ENCODE measurements at places on chromosomes 6 and 20. TPM values are rescaled to one million over a fixed set of nuclear protein-coding genes. Genes with fewer than 3 reads are reported as not detected.

TPX2 gene
- 0.20 TPM for total RNA-seq

DNA sequence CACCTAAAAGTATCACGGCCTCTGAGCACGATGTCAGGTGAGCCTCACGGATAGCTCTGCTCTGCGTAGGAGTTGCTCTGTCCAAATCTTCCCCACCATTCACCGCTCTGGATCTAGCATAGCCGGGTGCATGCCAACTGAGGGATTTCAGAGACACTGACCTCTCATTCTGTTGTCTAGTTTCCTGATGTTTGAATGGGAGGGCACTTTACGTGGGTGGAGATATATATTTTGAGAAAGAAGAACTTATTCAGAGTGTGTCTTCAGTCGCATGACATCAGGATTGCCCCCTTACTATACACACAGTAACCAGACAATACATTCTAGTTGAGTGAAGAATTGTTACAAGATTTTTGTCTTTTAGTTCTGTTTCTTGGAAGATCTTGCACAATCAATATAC lies 96.5 kb upstream of the CITED2 start:
- DNase-seq = no peak

DNA sequence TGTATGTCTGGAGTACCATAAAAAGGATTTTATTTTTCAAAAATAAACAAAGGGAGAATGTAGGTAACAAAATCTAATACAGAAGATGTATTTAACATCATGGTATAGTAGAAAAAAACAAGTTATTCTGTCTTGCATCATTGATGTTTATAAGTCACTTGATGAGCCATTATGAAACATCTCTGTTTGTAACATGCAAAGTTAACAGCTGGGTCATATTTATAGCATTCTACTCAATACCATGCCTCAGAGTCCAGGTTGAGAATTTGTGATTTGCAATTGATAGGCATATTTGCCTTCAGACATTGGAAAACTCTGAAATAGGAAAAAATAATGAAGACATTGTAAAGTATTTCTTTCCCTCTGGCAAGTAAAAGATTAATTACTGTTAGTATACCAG lies 52.3 kb upstream of the IL20RA start:
- no peak for DNase-seq

DNA sequence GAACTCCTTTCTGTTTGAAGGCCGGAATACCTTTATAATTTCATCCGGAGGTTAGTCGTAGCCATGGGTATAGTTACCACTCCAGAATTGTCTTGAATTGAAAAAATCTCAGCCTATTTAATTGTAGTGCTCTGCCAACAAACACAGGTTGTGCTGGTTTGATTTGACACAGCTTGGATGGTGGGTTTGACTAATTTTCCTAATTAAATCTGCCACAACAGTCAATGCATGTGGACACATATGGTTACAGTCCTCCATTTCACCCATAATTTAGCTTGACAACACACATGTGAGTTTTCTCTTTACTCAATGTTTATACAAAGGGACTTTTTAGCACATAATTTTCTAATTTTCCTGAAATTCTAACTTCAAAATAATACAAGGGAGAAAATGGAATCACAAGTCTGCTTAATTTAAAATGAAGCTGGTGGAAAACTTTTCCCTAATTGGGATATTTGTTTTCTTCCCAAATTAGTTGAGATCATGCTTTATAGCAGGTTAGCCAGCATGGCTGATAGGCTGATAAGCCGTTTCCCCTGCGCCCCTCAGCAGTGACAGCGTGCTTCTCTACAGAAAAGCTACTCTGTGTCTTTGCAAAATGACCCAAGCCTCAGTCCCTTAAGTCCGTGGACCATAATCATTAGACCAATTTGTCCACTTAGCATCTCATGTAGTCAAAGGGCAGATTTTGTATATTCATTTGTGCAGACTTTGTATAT lies 463.5 kb upstream of the FLRT3 start:
- DNase-seq = no peak

- DNase-seq = no peak
Observed at GRCh38 chr20:31678389-31679356, 41.0 kb downstream of the COX4I2 start.

TMEM14A gene
- 13.2 TPM for total RNA-seq

DNA sequence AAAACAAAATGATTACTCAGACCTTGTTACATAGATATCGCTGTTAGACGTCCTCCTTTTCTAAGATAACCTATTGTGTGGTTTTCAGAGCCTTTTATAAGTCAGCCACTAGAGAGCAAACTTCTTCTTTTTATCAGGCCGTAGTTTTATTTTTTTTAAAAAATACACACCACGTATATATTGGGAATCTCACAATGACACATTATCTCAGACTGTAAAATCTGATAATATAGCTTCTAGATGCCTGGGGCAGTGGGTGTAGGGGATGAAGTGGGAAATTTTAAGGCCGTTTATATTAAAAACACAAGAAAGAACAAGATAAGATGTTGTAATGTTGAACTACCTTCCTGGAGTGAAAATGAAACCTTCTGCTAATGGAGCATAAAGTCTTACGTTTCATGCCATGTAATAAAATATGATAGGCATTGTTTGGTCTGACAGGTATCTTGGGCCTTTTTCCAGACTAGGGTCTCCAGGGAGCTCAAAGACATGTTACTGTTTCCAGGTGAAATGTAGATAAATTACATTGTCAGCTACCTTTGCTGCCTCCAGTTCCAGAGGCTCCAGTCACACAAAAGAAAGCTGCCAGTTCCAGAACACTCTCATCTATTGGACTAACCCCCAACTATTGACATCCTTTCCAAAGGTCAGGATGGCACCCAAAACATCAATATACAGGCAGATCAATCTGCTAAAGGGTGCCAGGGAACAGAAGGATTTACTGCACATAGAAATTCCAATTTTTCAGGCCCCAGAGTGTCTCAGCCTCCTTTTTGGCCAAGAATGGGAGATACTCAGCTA lies 130.2 kb upstream of the AKIRIN2 start:
- DNase-seq = no peak

TAF8 gene
- 21.9 TPM for total RNA-seq

DNA sequence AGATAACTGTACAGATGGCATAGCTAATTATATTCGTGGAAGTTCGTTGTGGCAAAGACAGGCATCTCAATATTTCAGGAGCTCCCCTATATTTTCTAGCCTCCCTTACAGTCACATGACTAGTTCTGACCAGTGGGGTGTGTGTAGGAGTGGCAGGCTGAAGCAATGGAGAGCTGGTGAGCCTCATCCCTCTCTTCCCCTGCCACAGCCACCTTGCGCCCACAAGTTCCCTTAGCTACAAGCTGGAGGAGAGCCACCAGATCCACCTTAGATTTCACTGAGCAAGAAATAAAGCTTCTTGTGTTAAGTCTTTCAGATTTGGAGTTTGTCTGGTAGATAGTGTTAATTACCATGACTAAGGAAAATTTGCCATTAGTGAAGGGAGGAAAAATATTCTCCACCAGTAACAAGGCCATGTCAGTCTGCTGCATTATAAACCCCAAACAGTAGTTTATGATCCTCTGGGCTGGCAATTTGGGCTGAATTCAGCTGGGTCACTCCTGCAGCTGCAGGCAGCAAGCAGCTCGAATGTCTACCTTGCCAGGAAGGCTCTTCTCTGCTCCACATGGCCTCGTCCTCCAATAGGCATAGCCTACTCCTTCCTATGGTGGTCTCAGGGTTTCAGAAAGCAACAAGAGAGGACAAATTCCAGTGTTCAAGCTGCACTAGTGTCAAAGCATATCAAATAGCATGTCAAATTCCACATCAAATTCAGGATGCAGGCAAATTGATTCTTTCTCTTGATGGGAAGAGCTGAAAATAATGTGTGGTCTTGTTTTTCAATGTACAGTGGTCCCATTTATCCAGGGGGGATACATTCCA lies 7.4 kb upstream of the RBCK1 start:
- DNase-seq = no peak

- no peak for DNase-seq
Observed at GRCh38 chr20:38806855-38807655, 1.6 kb downstream of the PPP1R16B start.

- DNase-seq = no peak
Observed at GRCh38 chr6:134358320-134358719, 40.4 kb upstream of the SGK1 start.

KATNA1 gene
- total RNA-seq = 11.2 TPM

DNA sequence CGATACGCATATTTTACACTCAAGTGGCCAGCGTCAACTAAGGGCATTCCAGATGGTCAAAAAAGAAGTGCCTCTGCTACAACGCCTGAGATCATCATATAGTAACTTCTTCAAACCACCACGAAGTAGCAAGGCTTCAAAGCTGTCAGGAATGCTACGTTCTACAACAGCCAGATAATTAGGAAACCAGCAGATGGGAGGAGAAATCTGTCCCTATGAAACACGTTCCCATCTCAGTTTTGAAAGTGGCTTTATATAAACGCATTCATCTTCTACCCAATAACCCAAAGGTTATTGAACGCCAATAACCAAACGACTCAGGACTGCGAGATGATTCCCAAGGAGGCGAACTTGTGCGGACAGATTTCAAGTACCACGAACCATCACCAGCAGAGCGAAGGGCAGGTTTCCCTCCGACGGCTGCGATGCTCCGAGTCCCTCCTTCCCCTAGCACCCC lies 1.2 kb downstream of the ABHD12 start:
- DNase-seq = no peak

DNA sequence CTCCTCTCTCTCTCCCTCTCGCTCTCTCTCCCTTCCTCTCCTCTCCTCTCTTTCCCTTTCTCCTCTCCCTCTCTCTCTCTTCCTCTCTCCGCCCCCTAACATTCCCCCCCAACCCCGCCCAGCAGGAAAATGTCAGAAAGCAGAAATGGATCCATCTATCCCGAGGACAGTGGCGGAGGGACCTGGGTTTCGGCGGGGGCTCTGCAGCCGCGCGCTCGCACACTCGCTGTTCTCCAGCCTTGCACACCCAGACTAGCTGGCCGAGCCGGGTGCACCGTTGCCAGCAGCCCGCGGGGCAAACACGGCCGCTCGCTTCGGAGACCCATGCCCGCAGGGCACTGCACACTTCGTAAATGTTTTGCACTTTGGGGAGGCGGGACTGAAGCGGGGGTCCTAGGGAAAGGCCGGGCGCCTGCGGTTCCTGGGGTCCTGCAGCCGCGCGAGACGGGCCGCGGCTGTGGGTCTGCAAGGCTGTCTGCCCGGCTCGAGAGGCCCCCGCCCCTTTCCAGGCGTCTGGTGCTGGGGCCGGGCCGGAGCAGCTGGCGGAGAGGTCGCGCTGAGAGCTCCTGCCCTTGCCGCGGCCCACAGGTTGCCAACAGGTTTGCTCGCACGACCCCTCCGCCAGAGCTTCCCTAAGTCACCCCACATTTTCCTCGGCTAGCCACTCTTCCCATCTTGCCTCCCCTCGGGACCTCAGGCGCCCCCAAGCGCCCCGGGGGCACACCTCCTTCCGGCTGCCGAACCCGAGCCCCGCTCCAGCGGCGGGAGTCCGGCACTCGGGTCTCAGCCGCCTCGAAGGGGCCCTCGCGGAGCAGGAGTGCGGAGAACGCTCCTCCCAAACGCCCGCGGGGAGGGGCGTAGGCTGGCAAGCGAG lies 818 bp upstream of the MDGA1 start:
- DNase-seq = no peak

- no peak for DNase-seq
Observed at GRCh38 chr6:136429264-136430065, 120.8 kb downstream of the MAP7 start.

GRCh38 chr6:23953976-23954375 lies 172.0 kb upstream of the NRSN1 start:
- DNase-seq = no peak

GRCh38 chr6:89258912-89259311 lies 41.8 kb upstream of the GABRR1 start:
- no peak for DNase-seq

GRCh38 chr20:11902285-11902697 lies 15.4 kb upstream of the BTBD3 start:
- no peak for DNase-seq

RAET1E gene
- 0.52 TPM for total RNA-seq

DNA sequence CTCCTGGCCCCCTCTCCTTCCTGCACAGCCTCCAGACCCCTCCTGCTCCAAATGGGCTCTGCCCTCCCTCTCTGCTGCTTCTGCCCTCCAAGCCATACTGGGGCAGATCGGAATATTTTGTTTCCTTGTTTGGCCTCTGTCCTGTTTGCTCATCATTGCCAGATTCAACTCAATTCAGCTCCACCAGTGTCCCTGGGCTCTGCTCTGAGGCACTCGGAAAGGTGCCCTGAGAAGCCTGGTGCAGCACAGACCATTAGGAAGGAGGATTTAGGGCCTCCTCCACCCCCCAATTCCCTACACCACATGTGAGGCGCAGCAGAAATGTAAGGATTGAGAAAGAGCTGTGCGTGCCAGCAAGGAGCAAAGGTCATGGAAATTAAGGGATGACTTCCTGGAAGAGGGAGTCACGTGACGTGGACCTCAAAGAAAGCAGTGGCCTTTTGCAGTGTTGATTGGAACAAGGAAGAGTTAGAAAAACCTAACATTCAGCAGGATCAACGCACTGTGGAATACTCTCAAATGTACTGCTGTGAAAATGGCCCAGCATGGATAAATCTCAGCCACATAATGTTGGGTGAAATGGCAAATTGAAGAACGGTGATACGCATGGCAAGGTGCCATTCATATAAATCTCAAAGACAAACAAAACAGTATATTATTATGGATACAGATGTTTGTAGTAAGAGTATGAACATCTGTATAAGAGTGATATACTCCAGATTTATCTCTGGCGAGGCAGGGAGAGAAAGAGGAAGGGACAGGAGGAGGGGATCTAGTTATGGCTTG lies 229.5 kb upstream of the RNF24 start:
- no peak for DNase-seq

DNA sequence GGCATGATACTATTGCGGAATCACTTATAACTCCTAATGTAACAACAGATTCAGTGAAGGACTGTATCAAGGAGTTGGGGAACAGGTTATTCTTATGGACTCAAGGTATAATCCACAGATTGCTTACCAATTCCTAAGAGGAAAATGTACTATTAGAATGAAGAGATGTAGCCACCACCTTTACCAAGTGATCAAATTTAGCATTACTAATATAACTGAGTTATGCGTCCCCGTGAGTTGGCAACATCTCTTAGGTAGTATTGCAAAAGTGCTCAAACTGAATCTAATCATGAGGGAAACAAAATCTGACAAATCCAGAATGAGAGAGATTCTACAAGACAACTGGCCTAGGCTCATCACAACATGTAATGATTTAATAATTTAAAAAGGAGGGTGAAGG lies 777 bp upstream of the SNRNP48 start:
- DNase-seq = no peak

ZNF335 gene
- 6.6 TPM for total RNA-seq

DNA sequence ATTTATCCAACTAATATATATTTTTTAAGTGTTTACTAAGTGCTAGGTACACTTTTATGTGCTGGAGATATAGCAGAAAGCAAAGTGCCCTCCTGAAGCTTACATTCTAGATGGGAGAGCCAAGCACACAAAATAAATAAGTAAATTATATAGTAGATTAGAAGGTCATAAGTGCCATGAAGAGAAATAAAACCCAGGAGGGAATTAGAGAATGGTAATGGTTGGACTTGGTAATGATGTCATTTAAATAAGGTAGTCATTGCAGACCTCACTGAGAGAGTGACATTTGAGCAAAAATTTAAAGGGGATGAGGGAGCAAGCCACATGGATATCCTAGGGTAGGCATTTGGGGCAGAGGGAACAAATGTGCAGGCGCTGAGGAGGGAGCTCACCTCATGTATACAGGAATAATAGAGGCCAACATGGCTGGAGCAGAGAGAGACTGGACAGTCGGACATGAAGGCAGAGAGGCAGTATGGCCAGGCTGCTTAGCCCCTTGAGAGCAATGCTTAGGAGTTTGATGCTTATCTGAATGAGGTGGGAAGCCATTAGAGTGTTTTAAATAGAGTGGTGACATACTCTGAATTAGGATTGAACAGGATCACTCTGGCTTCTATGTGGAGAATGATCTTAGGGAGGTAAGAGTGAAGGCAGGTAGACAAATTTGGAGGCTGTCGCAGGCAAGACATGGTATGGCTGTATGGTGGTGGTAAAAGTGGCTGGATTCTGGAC lies 14.1 kb downstream of the DSE start:
- DNase-seq = no peak

ROS1 gene
- not detected for total RNA-seq

Data from right atrium auricular region (tissue), 2 donors.